ENCODE measurements at places on chromosomes 12 and 14.

GRCh38 chr12:15555446-15555845 lies 233.1 kb downstream of the PTPRO start:
- DNase-seq = no peak

DNA sequence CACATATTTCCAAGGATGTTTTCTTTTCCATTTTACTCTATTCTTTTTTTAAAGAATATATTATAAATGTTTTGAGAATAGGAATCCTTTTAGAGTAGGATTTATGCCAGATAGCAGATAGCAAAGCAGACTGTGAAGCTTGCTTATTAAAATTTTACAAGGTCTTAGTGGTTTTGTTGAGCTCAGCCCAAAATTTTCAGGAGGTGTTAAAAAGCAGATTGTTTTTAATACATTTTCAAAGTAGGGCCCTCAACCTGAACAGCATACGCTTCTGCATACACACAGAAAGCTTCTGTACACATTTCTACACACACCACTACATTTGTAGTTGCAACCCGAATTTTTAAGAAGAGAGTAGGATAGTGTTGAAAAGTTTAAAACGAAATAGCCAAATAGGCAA lies 151.0 kb downstream of the EPS8 start:
- DNase-seq = no peak

DNA sequence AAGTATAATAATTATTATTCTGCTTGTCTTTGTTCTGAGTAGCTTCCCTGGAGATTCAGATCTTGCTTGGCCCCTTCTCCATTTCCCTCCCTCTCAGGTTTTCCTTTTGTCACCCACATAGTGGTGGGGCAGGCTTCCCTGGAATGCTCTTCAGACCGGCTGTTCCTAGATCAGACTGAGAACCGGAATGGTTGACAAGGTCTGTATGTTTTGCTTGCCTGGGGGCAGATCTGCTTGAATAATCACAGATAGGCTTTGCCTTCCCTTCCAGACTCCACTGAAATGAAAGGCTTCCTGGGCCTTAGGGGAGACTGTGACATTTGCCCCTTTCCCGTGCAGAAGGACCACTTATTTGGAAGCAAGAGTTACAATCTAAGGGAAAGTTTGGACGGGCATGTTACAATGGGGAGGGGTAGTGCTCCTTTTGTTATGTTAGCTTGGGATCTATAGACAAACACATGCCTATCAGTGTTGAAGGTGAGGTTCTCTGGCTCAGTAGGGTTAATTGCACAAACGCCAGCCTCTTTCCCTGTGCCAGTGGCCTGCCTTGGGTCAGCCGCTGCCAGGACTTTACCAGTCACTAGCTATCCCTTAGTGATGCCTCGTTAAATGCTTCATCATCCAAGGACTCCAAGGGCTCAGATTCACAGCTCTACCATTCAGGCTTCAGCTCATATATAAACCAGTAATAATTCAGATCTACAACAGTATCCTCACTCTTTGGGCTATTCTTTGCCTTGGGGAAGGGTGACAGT lies 178.6 kb downstream of the SNAPC1 start:
- DNase-seq = no peak

- DNase-seq = no peak
Observed at GRCh38 chr12:89962648-89963047, 254.0 kb upstream of the ATP2B1 start.

DNA sequence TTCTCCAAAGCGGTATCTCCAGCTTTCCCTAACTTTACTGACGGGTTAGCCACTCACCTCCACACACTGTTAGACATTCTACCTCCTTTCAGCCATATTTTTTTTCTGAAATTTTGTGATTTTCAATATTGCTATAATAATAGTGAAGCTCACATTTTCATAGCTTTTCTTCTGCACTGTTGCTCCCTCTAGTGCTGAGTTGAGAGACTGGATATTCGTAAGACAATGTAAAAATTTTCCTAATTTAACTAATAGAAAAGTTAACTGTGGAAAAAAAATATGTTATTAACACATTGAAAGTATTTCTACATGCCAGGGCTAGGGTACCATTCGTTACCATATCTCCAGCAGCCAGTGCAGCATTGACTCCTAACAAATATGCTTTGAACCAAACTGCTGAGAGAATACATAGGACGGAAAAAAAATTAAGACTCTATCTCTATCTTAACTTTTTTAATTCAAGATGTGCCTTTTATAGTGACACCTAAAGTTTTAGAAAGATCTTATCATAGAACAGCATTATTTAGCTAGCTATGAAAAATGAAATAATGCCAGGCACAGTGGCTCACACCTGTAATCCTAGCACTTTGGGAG lies 48.7 kb upstream of the ABCC9 start:
- DNase-seq = no peak

- no peak for DNase-seq
Observed at GRCh38 chr12:10131111-10131690, 1.2 kb upstream of the CLEC7A start.

GRCh38 chr12:459430-460258 lies at the start of gene B4GALNT3:
Gene B4GALNT3 (plus strand): TSS chr12:459939. CDS start chr12:460377, 438 bp downstream.
- DNase-seq = no peak

DNA sequence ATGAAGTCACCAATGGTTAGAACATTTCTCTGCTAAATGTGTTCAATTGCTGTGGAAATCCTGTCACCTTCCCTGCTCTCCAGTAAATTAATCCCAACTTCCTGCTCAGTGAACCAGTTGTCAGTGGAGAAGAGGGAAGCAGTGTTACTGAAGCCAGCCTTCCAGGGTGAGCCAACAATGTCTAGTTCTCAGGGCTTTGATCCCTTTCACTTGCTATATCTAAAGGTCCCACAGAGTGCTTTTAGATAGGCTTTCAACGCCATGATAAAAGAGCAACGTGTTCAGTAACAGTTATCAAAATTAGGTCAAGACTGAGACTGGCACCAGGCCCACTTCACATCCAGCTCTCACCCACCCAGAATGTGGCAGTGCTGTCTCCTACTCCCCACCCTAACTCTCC lies 139.7 kb downstream of the KCNH5 start:
- DNase-seq = no peak

DNA sequence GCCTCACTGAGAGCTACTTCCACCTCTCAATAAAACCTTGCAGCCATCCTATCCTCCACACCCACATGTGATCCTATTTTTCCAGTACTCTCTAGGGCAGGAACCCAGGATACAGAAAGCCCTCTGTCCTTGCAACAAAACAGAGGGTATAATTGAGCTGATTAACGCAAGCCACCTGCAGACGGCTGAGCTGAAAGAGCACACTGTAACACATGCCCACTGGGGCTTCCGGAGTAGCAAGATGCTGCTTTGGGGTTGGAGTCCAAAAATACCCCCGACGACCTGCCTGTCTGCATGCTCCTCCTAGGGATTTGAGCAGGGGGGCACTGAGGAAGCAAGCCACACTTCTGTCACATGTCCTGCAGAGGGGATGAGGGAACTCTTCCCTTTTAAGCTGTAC lies 401.1 kb upstream of the FOXG1 start:
- DNase-seq = no peak

DNA sequence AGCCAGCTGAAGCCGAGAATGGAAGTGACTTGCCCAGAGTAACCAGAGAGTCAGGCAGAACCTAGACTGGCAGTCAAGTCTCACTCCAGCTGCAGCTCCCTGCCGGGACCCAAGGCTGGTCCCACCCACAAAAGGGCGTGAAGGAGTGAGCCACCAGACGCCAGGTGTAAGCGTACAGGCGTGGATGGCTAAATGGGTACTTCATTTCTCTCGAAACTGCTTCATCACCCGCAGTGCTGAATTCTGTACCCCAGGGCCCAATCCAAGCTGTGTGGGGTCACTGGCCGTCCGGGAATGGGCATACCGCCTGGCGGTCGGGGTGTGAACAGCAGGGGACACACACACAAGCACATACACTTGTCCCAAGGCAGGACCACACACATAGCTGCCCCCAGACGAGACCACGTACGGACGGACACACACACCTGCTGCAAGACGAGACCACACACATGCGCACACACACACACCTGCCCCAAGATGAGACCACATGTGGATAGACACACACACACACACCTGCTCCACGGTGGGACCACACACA lies 34.8 kb downstream of the DEGS2 start:
- no peak for DNase-seq

GRCh38 chr14:92737206-92737605 lies 11.2 kb downstream of the LGMN start:
- DNase-seq = no peak

DNA sequence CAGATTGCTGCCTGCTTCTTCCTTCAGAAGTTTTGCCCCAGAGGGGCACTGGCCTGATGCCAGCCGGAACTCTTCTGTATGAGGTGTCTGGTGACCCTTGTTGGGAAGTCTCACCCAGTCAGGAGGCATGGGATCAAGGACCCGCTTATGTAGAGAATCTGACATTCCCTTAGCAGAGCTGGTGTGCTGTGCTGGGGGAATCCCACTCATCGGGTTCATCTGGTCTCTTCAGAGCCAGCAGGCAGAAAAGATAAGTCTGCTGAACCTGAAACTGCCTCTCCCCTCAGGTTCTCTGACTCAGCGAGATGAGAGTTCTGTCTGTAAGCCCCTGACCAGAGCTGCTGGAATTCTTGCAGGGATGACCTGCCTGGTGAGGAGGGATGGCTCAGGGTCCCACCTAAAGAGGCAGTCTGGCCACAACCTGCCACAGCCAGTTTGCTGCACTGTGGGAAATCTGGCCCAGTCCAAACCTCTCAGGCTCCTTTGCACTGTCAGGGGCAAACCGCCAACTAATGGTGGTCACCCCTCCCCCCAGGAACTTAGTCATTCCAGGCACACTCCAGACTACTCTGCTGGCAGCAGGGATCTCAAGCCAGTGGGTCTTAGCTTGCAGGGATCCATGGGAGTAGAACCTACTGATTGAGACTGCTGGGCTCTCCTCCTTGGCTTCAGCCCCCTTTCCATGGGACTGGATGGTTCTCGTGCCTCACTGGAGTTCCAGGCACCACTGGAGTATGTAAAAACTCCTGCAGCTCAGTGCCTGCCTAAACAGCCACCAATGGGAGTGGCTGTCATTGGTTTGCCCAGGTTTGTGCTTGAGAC lies 4.1 kb downstream of the CLEC2D start:
- DNase-seq = no peak

DNA sequence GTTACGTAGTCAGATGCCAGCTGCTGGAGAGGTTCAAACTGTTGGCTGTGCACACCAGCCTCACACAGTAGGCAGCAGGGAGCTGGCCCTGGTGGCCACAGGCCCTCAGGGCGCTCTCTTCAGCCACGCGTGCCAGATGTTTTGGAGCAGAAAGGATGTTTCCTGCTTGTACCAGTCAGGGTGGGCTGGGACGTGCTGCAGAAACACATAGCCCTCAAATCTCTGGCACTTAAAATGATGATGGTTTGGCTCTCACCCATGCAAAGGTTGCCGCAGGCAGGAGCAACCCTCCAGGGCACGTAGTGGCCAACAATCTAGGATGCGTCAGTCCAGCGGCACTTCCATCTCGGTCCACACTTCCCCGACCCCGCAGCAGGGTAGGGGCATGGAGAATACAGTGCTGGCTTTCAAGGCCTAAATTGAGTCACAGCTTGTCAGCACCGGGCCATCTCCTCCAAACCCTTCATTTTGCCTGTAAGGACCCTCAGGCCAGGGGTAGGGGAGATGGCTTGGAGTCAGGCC lies 1.7 kb upstream of the FAM181A start:
- no peak for DNase-seq

DNA sequence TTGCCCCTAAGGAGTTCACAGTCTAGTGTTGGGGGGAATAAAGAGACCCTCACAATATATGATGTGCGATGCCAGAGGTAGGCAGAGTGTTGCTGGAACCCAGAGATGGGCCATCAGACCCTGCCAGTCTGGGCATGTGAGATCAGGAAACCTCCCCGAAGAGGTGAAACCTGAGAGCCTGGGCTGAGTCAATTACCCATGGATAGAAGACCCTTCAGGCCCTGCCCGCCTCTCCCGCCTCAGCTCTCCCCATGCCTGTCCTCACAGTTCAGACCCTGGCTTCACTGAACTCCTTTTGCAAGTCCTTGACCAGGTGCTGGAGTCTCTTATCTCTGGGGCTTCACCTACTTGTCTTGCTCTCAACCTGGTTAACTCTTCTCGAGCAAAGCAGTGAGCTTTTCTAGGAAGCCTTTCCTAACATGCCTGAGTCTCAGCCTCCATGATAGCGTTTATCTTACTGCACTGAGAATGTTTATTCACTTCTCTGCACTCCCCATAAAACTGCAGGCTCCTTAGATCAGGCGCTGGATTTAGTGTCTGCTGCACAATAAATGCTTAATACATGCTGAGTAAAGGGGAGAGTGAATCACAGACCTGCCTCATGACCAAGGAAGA lies 19.6 kb downstream of the ALDH1L2 start:
- no peak for DNase-seq

- no peak for DNase-seq
Observed at GRCh38 chr14:32307881-32308582, 21.1 kb upstream of the AKAP6 start.

- DNase-seq = no peak
Observed at GRCh38 chr12:13368971-13369370, 172.4 kb downstream of the EMP1 start.

DNA sequence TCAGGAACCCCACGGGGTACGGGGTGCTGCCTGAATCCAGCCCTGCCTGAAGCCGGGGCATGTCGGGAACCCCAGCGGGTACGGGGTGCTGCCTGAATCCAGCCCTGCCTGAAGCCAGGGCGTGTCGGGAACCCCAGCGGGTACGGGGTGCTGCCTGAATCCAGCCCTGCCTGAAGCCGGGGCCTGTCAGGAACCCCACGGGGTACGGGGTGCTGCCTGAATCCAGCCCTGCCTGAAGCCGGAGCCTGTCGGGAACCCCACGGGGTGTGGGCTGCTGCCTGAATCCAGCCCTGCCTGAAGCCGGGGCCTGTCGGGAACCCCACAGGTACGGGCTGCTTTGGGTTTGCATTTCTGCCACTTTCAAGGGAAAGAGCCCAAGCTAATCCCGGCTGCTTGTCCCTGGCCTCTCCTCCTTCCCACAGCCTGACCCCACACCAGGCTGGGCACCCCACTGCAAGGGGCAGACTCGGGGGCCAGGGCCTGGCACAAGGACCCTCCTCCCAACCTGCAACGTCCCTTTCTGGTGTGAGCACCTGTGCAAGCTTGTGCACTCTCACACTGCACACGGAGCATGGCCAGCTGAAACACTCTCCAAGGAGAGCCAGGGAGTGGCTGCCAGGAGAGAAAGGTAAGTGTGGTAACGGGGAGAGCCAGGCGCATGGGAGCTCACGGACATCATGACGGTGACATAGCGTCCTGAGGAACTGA lies 5.6 kb upstream of the FBRSL1 start:
- DNase-seq = no peak

DNA sequence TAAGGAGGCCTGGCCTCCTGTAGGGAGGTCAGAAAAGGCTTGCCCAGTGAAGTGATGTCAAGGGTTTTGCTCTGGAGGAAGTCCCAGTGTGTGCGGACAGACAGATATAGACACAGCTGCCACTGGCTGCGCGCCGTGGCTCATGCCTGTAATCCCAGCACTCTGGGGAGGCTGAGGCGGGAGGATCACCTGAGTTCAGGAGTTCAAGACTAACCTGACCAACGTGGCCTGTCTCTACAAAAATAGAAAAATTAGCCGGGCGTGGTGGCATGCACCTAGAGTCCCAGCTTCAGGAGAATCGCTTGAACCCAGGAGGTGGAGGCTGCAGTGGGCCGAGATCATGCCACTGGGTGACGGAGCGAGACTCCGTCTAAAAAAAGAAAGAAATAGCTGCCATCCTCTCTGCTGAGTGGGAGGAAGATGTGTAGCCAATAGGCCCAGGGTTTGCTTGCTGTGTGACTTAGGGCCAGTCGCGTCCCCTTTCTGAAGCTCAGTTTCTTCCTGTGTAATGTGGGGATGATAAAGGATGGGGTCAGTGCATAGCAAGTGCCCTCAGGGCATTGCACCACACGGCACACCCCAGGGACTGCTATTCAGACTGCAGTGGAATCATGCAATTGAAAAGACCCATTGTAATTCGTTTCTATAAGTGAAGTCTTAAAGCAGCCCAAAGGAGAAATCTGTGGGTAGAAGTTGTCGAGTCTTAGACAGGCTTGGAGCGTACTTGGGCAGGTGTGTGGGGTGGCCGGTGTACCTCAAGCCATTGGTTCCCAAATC lies 18.7 kb upstream of the MLEC start:
- DNase-seq = no peak
